ENCODE measurements at places on chromosomes 16 and 17. TPM values are rescaled to one million over a fixed set of nuclear protein-coding genes. Genes with fewer than 3 reads are reported as not detected.
A peak's percentile ranks its signal among the peaks of the same experiment; 100 is the strongest.

GRCh38 chr16:3094289-3095027 is 4.6 kb downstream of the ZSCAN10 start:
- peaks cover 30% of the 10 kb centered on the region for H3K4me1 ChIP-seq
- no peaks in the 10 kb centered on the region for H3K27me3 ChIP-seq
- H3K4me3 ChIP-seq, result peak overlapping the region; percentile 25
- H3K36me3 ChIP-seq, result no peaks in the 10 kb centered on the region
- DNase-seq, result peak; percentile 61
- H3K27ac ChIP-seq, result peak overlapping the region; percentile 94

DNA sequence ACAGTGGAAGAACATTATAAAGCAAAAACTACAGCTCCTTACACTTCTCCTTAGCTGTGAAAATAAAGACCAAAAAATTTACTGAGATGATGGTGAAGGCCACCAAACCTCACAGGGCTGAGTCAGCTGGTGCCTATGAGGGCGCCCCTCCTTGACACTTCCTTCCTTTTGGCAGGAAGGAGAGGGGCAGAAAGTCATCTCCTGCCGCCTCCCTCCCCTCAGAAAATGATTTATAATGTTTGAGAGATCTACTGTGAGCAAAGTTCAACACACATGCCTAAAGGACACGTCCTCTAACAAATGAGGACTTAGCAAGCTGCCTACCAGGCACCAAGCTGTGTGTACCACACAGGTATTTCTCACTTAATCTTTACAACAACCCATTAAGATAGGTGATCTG is 245.7 kb downstream of the PRKCA start:
- peaks cover 58% of the 10 kb centered on the region for H3K4me1 ChIP-seq
- peaks cover 20% of the 10 kb centered on the region for H3K36me3 ChIP-seq
- peak overlapping the region; percentile 55 for H3K27ac ChIP-seq
- peak overlapping the region; percentile 16 for H3K4me3 ChIP-seq

DNA sequence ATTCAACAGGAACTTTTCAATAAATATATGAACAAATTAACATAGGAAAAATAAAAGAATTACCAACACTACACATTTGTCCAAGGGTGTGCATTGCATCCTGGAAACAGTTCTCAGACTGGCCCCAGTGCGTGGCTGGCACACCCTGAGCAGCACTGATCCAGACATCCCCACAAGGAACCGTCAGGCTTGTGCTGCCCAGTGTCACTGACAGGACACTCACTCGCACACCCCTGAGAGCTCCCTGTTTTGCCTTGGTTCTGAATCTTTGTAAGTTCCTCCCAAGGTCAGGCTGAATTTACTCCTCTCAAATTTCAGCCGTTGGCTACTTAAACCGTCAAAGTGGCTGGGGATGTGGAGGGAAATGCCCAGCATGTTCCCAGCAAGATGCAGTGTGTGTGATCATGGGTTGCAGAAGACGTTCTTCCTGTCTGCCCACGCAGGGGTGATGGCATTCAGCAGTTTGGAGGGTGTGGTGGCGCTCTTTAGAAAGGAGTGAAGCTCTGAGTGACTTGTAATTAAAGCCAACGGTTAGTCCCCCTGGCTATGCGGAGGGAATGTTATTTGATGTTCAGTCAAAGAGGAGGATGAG is 1.7 kb downstream of the MT2A start:
- peak overlapping the region; percentile 99 for H3K4me3 ChIP-seq
- H3K27ac ChIP-seq, result peak overlapping the region; percentile 27
- H3K36me3 ChIP-seq, result peaks cover 12% of the 10 kb centered on the region
- H3K27me3 ChIP-seq, result no peaks in the 10 kb centered on the region
- peaks cover 83% of the 10 kb centered on the region for H3K4me1 ChIP-seq

- H3K36me3 ChIP-seq, result no peaks in the 10 kb centered on the region
- H3K27me3 ChIP-seq, result no peaks in the 10 kb centered on the region
- no peak overlapping the region for H3K4me3 ChIP-seq
- H3K27ac ChIP-seq, result no peak overlapping the region
- peaks cover 12% of the 10 kb centered on the region for H3K4me1 ChIP-seq
Measured at GRCh38 chr17:48148854-48149786, 41.6 kb downstream of the SNX11 start.

DNA sequence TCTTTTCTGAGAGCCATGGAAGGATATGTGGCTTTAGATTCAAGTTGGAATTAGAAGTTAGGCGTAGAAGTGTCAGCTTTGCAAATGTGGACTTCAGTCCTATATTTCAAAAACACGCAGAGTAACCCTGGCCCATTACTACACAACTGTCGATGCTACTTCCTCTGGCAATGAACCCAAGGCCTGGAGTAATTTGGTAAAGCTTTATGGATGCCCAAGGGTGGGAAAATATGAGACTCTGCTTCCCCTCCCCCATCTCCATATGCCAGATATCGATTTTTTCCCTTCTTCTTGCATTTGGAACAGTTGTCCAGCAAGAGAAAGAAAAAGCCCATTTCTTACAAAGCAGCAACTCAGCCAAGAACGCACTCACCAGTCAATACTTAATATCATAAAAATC is 2.9 kb upstream of the MAP1LC3B start:
- peaks cover 8% of the 10 kb centered on the region for H3K36me3 ChIP-seq
- no peak for DNase-seq
- peak overlapping the region; percentile 97 for H3K27ac ChIP-seq
- peaks cover 61% of the 10 kb centered on the region for H3K4me1 ChIP-seq

DNA sequence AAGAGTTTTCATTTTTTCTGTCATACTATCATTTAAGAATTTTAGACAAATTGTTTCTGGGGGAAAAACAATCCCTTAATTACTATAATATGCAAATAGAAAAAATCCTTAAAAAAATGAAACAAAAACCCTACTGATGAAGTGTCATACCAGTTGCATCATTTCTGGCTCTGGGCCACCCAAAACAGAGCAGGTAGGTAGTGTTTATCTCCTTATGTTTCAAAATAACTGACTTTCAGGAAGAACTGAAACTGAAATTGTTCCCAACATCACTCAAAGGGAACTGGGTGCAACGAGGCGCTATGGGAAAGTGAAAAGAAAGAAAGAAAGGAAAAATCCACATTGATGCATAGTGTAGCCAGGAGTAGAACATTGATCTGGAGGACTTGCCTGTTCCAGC is 653.1 kb upstream of the SOX9 start:
- no peaks in the 10 kb centered on the region for H3K27me3 ChIP-seq
- no peak for DNase-seq

DNA sequence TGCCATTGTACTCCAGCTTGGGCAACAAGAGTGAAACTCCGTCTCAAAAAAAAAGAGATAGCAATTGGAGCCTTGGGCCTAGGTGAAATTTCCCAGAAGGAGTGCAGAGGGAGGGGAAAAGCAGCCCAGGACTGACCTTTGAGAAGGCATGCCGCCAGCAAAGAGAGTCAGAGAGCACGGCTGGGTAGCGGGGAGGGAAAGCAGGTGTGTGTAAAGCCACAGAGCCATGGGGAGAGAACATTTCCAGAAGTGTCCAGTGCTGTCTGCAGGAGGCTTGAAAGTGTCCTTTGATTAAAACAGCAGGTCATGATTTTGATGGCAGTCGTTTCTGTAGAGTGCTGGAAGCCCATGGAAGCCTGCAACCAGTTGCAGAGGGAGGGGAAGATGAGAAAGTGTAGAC is 8.1 kb downstream of the C16orf54 start:
- no peaks in the 10 kb centered on the region for H3K27me3 ChIP-seq
- peak overlapping the region; percentile 9 for H3K27ac ChIP-seq
- peaks cover 61% of the 10 kb centered on the region for H3K4me1 ChIP-seq
- H3K4me3 ChIP-seq, result no peak overlapping the region

GRCh38 chr16:85347213-85347591 is 234.9 kb upstream of the CIBAR2 start:
- H3K27me3 ChIP-seq, result no peaks in the 10 kb centered on the region
- no peaks in the 10 kb centered on the region for H3K4me1 ChIP-seq
- H3K4me3 ChIP-seq, result no peak overlapping the region

DNA sequence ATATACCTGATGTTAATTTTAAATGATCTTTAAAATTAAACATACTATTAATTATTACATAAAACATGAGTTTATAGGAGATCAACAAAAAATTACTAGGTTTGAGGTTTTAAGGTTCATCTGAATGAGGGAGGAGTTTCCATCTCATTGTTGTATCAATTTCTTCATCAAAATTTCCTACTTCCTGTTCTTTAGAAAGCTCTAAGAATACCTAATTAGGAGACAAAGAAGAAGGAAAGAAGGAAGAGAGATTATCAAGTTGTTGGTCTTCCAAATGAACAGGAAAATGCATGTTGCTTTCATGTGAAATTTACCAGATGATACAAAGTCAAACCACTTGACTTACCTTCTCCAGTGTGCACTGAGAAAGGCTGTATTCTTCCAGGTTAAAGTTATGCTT is 18.1 kb upstream of the ABCA9 start:
- DNase-seq, result no peak
- H3K36me3 ChIP-seq, result no peaks in the 10 kb centered on the region
- H3K4me1 ChIP-seq, result no peaks in the 10 kb centered on the region
- no peak overlapping the region for H3K4me3 ChIP-seq

DNA sequence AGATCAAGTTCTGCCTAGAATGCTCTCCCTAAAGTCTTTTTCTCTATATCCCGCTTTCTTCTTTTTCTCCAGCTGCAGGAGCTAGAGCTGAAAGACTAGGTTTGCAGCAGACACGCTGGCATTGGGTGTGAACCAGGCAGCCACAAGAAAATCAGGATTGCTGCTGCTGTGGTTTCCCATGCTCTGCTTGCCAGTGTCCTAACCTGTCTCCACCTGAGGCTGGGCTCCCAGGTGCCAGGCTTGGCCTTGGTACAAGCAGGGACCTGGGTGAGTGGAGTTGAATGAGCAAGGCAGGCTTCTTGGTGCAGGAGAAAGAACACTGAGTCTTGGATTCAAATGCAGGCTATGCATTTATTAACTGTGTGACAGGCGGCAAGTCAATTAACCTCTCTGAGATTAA is 440.3 kb upstream of the MAF start:
- no peak for DNase-seq
- H3K4me3 ChIP-seq, result no peak overlapping the region
- H3K36me3 ChIP-seq, result no peaks in the 10 kb centered on the region
- no peak overlapping the region for H3K27ac ChIP-seq

GRCh38 chr17:38559051-38559879 is 46.5 kb downstream of the SRCIN1 start:
- peak overlapping the region; percentile 98 for H3K4me3 ChIP-seq
- no peaks in the 10 kb centered on the region for H3K36me3 ChIP-seq
- peak overlapping the region; percentile 70 for H3K27ac ChIP-seq
- DNase-seq, result peak; percentile 94
- peaks cover 32% of the 10 kb centered on the region for H3K4me1 ChIP-seq

DNA sequence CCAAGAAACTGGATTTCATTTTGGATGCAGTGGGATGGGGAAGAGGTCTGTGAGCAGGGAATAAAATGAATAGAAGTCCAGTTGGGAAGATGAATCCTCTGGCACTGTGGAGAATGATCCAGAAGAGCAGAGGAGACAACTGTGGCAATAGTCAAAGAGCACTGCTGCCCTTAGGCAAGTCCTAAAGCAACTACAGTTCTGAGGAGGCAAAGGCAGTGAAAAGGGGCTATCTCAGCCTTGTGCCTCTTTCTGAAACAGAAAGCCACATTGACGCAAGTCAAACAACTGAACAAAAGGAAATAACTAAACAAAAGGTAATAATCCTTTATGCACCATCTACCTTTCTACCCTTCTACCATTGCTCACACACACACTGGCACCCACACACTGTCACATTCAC is 238.0 kb upstream of the AXIN2 start:
- peaks cover 22% of the 10 kb centered on the region for H3K36me3 ChIP-seq
- H3K27me3 ChIP-seq, result peaks cover 9% of the 10 kb centered on the region
- H3K27ac ChIP-seq, result peak overlapping the region; percentile 89

The MYCBPAP gene
- 8.9 TPM for total RNA-seq

The CPHXL gene
- not detected for total RNA-seq

The TMEM92 gene
- total RNA-seq, result 0.51 TPM

The GNAO1 gene
- total RNA-seq, result 12.2 TPM

The PRSS33 gene
- total RNA-seq, result not detected

The RTN4RL1 gene
- total RNA-seq, result 0.14 TPM
